ENCODE measurements at places on chromosomes 1 and 21.

DNA sequence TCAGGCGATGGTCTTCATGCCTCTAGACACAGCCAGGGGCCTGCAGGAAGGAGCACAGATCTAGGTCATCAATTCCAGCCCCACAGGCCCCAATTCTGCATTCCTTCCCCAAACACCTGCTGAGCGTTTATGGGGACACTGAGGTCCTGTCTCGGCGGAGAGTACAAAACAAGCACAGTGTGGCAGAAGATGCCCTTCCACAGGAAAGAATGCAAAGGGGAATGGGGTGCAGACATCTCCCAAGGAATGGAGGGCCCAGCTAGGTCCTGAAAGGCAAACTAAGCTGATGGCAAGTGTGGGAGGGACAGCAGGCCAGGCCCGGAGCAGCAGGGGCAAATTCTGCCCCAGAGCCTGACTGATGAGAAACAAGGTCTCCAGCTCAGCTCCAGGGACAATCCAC is 3.5 kb upstream of the S100A8 start:
- DNase-seq, result no peak
- H3K4me1 ChIP-seq, result no peaks in the 10 kb centered on the region
- H3K36me3 ChIP-seq, result no peaks in the 10 kb centered on the region
- H3K27ac ChIP-seq, result no peak overlapping the region
- peaks cover 16% of the 10 kb centered on the region for H3K27me3 ChIP-seq

- no peaks in the 10 kb centered on the region for H3K4me1 ChIP-seq
- H3K27ac ChIP-seq, result no peak overlapping the region
- H3K4me3 ChIP-seq, result no peak overlapping the region
- H3K27me3 ChIP-seq, result no peaks in the 10 kb centered on the region
Measured at GRCh38 chr1:97212671-97213070, 491.1 kb downstream of the PTBP2 start.

GRCh38 chr1:234672349-234673135 is 62.6 kb upstream of the IRF2BP2 start:
- no peaks in the 10 kb centered on the region for H3K36me3 ChIP-seq
- no peak overlapping the region for H3K4me3 ChIP-seq
- H3K27me3 ChIP-seq, result no peaks in the 10 kb centered on the region
- no peak overlapping the region for H3K27ac ChIP-seq

DNA sequence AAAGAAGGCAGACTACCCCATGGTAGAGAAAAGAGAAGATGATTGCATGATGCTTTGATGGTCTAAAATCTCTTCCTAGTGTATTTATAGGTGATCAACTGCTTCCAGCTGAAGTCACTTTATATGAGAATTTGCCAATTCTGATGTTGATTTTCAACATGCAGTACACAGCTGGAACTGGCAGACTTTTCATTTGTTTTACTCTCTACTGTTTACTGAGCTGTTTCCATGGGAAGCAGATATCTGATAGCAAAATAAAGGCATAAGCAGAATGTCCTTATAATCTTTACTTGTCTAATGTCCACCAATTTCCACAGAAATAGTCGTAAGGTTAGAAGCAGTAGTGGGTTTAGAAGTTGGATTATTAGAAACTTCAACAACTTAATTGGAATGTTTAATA is 74.9 kb downstream of the SYDE2 start:
- no peak overlapping the region for H3K27ac ChIP-seq
- H3K4me1 ChIP-seq, result no peaks in the 10 kb centered on the region
- no peaks in the 10 kb centered on the region for H3K36me3 ChIP-seq
